ENCODE measurements at places on chromosomes 11 and 22.

GRCh38 chr22:19036523-19037273, 85.5 kb downstream of the DGCR2 start:
- no peak for DNase-seq

- no peak for DNase-seq
Measured at GRCh38 chr11:134763030-134763388, 351.0 kb upstream of the B3GAT1 start.

DNA sequence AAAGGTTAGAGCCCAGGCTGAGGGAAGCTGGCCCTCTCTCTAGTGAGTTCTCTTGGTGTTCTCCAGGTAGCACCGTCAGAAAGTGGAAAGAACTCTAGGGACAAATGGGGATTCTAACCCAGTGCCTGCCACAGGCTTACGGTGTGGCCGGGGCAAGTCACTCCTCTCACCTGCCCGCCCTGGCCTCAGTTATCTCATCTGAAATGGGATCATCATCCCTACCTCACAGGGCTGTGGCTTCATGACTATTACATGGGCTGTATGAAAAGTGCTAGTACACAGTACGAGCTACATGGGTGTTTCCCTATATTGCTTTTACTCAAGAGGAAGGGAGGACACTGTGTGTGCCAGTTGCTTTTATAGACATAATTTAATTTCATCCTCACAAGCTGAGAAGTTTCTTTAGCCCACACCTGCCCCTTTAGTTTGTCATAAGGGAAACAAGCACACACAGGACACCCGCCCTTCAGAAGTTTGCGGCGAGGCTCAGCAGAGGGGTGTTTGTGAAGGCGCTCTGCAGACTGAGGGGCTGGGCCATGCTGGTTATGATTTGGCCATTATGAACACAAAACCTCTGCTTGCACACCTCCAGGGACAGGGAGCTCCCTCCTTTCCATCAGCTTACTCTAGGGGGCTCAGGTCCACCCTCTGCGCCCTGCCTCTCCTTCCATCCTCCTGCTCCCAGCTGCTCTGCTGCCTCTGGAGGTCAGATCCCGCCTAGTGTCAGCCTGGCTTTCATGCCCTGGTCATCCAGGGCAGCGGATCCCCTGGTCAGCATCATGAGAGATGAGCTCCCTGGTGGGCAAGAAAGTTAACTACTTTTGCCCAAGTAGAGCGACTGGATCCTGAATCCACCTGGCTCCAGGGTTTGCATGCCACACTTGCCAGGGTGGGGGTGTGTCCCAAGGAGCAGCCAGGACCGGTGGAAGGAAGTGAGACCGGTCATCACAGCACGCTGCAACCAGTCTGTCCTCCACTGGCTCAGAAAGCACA, 1.2 kb downstream of the KLHL35 start:
- no peak for DNase-seq

DNA sequence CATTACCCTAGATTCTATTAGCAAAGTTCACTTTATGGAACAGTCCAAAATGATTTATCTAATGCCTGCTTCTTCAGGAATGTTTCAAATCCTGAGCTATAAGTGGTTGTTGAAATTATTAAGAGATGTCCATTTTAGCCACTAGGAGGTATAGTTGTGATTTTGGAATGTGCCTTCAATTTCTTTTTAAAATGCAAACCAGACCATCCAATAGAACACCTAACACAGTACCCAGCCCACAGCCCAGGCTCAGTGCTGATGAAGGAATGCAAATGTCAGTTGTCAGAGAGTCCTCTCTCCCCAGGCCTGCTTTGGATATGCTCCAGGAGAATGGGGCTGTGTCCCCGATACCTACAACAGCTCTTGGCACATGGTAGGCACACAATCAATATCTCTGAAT, 85.8 kb upstream of the E2F8 start:
- DNase-seq: no peak

All from LoVo (cell line).